HTR-8/SVneo (cell line): ENCODE measurements at places on chromosomes 16 and 17.

DNA sequence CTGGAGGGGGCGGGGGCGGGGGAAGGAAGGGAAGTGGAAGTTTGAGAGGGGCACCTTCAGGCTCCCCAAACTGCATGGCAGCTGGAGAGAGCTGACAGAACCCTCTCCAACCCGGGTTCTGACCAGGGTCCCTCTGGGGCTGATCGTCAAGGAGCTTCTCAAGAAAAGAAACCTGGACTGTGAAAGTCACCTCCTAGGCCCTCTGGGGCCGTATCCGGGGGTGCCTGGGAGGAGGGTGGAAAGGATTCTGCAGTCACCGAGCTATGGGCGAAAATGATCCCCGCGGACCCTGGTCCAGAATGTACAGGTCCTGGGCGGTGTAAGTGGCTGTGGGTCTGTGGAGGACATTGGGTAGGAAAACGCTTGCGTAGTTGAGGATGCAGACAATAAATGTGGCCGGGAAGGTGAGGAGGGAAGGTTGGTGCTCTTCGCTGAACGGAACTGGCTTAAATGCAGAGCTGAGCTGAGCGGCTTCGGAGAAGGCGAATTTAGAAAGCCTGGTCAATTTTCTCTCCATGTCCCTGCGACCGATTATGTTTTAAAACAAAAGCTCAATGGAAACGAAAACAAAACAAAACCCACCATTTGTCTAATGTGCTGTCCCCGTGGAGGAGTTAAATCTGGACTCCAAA, 3.6 kb upstream of the LHX1 start:
- DNase-seq = no peak

DNA sequence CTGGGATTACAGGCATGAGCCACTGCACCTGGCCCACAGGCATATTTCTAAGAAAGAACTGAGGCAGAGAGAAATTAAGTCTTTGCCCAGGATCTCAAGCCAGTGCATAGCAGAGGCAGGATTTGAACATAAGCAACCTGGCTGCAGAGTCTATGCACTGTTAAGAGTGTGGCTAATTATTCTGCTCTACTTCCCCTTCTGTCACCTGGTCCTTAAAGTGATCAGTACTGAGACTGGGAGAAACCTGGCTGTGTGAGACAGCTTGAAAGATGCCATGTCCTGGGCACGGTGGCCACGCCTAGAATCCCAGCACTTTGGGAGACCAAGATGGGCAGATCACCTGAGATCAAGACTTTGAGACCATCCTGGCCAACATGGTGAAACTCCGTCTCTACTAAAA, 58.1 kb downstream of the IQCK start:
- DNase-seq = no peak

DNA sequence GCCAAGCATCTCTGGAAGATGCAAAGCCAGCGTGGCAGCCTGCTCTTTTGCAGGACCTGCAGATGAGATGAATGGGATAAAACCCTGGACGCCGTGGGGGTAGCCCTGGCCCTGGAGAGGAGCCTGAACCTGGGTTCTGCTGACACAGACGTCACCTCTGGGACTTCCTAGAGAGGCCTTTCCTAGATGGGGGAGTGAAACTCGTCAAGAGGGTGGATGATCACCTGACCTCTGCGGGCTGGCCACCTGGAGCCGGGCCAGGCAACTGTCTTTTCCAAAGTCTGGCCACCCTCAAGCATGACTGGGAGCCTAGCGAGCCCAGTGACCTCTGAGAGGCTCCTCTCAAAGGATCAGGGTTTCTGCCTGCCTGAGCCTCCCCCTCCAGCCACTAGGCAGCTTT, 529.0 kb downstream of the KCNJ18 start:
- DNase-seq = no peak

GRCh38 chr17:57424273-57424672, 167.9 kb downstream of the MSI2 start:
- DNase-seq = no peak

DNA sequence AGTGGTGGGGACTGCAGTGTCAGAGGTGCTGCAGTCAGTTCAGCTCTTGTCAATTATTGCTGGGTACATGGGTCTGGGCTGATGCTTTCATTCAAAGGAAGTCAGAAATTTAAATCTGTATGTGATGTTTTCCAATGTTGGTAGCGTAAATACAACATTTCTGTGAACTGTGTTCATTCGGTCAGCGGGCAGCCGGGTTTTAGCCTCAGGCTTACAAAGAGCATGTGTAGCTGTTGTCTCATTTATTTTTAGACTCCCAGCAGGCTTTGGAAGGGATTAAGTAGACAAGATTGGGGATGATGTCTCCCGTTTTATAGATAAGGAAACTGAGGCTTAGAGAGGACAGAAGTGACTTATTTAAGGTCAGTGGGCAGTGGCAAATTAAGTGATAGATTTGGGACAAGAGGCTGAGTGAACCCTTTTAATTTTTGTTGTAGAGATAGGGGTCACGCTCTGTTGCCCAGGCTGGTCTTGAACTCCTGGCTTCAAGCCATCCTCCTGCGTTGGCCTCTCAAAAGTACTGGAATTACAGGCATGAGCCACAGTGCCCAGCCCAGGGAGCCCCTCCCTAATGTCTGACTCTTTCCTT, 8.1 kb downstream of the AQP8 start:
- DNase-seq = no peak

DNA sequence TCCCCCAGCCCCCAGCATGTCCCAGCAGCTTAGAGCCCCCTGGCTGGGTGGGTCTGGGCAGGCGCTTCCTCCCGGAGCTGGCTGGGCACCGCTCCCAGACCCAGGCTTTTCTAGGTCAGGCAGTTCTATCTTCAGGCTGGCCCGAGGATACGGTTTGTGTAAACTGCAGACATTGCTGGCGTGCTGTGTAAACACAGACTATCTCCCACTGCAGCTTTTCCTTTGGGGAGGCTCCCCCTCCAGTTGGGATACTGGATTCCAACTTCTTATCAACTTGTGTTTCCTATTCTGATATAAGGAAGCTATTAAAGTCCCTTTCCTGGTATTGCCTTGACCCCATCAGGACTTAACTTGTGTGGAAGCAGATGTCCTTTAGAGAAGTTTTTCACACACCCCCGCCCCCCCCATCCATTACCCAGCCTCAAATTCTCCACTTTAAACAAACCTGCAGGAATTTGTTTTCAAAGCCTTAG, 18.3 kb upstream of the GNA13 start:
- DNase-seq = no peak
